ENCODE measurements at places on chromosomes 2 and 18. TPM values are rescaled to one million over a fixed set of nuclear protein-coding genes. Genes with fewer than 3 reads are reported as not detected.

DNA sequence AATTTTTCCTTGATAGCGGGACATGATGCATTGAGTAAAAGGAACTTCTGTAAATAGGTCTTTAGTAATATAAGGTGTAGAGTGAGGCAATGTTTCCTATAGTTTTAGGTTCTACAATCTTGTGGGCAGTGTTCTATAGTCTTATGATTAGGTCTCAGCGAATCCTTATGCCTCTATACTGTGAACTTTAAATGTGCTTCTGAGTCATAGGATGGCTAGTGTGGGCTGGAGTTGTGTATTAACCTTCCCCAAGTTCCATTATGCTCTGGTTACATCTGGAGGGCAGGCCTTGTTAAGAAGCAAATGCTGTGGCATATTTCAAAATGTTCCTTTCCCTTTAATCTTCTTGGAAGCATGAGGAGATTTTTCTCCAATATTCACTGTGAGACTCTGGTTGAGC is 73.5 kb downstream of the ROCK2 start:
- DNase-seq: no peak
- H3K27me3 ChIP-seq: no peaks in the 10 kb centered on the region
- no peak overlapping the region for H3K27ac ChIP-seq
- no peak overlapping the region for H3K4me3 ChIP-seq

DNA sequence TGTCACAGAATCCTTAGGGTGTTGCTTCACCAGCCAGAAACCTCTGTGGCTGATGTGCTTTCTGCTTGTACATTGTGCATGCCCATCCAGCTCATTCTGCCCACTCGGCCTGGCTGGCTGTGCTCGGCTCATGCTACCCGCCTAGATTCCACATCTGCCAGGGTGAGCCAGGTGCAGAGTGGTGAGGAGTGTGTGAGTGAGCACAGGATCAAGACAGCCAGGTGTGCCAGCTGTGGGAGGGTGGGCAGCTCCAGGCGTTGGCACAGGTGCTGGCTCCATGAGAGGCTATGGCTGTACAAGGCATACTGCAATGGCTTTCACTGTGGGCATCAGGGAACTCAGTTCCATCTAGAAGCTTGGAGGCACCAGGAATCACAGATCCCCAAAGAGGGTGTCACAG is 1321.8 kb upstream of the CRIM1 start:
- no peak overlapping the region for H3K27ac ChIP-seq
- no peaks in the 10 kb centered on the region for H3K27me3 ChIP-seq
- no peak for DNase-seq
- H3K36me3 ChIP-seq: no peaks in the 10 kb centered on the region
- no peak overlapping the region for H3K4me3 ChIP-seq

DNA sequence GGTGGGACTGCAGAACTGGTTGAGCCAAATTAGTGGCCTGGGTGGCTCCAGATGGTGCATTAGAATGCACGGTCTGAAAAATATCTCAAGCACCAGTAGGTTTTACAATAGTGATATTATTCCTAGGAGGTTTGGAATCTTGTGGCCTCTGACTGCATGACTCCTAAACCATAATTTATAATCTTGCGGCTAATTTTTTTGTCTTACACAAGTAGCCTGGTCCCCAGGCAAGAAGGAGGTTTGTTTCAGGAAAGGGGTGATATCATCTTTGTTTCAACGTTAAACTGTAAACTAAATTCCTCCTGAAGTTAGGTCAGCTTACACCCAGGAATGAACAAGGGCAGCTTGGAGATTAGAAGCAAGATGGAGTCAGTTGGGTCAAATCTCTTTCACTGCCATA is 98.9 kb upstream of the ARL4C start:
- no peaks in the 10 kb centered on the region for H3K4me1 ChIP-seq
- H3K27me3 ChIP-seq: no peaks in the 10 kb centered on the region
- H3K36me3 ChIP-seq: no peaks in the 10 kb centered on the region
- H3K4me3 ChIP-seq: no peak overlapping the region

- no peak overlapping the region for H3K4me3 ChIP-seq
- no peaks in the 10 kb centered on the region for H3K4me1 ChIP-seq
- H3K36me3 ChIP-seq: no peaks in the 10 kb centered on the region
- no peak overlapping the region for H3K27ac ChIP-seq
Measured at GRCh38 chr18:3037423-3037915, 24.5 kb upstream of the LPIN2 start.

Gene ABCG8
- total RNA-seq: not detected

Gene NEB
- 1,157 TPM for total RNA-seq

Gene CASP10
- 6.7 TPM for total RNA-seq

Gene COL6A3
- 370 TPM for total RNA-seq

Gene LCT
- not detected for total RNA-seq
